Naive thymus-derived CD4-positive, alpha-beta T cell (primary cell): ENCODE measurements at places on chromosomes 6 and 20. TPM values are rescaled to one million over a fixed set of nuclear protein-coding genes. Genes with fewer than 3 reads are reported as not detected.
A peak's percentile ranks its signal among the peaks of the same experiment; 100 is the strongest.

TAGAP gene
- 84.0 TPM for total RNA-seq

OTOR gene
- not detected for total RNA-seq

TGM3 gene
- total RNA-seq = not detected

SUMO4 gene
- 7.4 TPM for total RNA-seq

SLC25A27 gene
- not detected in 2 replicates for total RNA-seq

PRRT1 gene
- total RNA-seq = 5.1 TPM

SIGLEC1 gene
- total RNA-seq = 0.34 TPM

- DNase-seq = no peak
- no peaks in the 10 kb centered on the region for H3K36me3 ChIP-seq
- no peaks in the 10 kb centered on the region for H3K4me1 ChIP-seq
- H3K27ac ChIP-seq = no peak overlapping the region
- H3K27me3 ChIP-seq = no peaks in the 10 kb centered on the region
- H3K4me3 ChIP-seq = no peak overlapping the region
Observed at GRCh38 chr20:46230801-46231282, 77.5 kb downstream of the CDH22 start.

DNA sequence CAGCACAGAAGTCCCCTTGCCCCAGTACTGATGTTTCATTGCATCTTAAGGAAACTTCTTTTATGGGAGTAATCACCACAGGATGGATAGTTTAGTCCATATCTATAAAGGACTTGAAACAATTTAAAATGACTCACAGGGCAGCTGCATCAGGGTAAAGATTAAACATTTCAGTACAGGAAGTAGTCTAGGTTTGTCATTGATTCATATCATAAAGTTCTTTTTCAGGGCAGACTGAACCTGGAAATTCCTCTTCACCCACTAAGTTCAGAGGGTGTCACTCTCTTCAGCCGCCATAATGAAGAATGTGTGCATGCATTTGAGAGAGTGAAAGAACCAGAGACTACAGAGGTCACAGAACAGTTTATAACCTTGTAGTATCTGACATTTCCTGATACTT, 296.3 kb upstream of the JAG1 start:
- no peaks in the 10 kb centered on the region for H3K36me3 ChIP-seq
- H3K4me1 ChIP-seq = no peaks in the 10 kb centered on the region
- H3K27ac ChIP-seq = no peak overlapping the region
- no peak overlapping the region for H3K4me3 ChIP-seq
- no peak for DNase-seq

DNA sequence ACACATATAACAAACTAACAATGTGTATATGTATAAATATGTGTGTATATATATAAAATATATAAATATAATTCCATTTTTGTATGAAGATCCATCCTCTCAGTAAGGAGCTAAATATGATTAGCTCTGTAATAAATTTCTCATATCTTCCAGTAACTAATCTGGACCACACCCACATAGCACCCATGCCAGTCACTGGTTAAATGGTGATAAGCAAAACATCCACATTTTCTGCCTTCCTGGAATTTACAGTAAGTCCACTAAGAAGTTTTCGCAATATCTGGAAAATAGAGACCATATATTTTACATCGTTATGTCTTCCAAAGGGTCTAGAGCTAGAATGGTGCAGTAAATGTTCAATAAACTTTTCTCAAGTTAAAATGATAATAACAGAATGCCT, 151.5 kb upstream of the STMND1 start:
- H3K4me1 ChIP-seq = no peaks in the 10 kb centered on the region
- no peak overlapping the region for H3K4me3 ChIP-seq
- no peak overlapping the region for H3K27ac ChIP-seq
- no peaks in the 10 kb centered on the region for H3K27me3 ChIP-seq

DNA sequence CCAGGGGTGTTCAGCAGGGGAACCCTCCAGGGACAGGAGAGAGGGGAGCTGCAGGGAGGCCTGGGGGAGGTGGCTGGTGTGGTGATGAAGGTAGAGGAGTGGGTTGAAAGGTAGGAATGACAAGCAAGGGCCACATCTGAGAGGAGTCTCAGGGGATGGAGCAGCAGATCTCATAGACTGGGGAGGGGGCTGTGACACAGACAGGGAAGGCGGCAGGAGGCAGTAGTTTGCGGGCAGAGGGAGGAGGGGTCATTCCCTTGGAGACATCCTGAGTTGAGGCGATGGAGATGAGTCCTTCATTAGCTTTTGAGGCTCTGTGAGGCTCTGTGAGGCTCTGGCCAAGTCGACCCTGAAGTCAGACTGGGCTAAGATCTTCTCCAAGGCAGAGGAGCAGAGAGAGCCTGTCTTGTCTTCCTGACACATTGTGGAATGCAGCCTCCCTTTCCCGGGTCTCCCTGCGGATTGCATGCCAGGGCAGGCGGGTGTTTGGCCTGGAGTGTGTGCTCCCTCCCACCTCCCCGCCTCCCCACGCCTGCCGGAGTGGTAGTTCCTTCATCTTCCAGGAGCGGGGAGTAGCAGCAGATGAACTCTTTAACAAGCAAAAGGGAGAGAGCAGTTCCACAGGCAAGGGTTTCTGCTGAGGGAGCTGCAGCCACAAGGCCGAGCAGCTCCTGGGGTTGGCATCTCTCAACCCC, 34.3 kb upstream of the MLN start:
- H3K27me3 ChIP-seq = no peaks in the 10 kb centered on the region
- no peak for DNase-seq
- no peaks in the 10 kb centered on the region for H3K36me3 ChIP-seq
- H3K27ac ChIP-seq = no peak overlapping the region
- no peaks in the 10 kb centered on the region for H3K4me1 ChIP-seq

DNA sequence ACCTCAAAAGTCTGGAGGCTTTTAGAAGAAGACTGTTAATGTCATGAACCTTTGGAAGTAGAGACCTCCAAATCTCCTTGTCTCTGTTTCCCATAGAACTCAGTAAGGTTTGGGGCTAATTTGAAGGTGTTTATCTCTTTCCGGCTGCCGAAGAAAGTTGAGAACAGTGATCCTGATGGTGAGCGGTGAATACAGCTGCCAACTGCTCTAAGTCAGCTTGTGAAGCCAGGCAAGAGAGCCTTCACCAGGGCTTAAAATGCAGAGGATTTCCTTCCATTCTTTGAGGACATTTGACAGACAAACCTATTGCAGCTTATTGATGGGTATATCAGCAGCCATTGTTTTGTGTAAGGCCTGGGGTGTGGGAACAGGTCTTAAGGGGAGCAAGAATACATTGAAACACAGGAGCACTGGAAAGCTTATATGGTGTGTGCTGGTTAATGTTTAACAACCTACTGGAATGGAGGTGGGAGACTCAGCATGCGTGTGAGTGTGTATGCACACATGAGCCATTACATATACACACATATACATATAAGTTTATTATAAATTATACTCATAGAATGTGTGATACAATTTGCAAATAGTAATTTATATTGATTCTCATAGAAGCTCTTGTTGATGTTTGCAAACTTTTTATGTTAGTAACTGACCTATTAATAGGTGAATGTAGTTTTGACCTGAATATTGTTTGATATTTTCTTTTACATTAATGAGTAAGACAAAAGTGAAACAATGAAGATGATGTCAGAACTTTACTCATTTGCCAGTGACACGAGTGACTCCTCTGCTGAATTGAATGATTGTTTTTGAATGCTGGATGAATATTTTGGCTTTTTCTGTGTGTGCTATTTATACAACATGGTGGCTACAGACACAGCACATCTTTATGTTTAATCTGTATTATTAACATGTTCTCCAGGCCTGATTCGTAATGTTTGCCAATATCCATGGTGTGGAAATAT, 18.1 kb downstream of the PLEKHG1 start:
- H3K4me3 ChIP-seq = no peak overlapping the region
- no peak for DNase-seq
- H3K4me1 ChIP-seq = no peaks in the 10 kb centered on the region
- H3K27ac ChIP-seq = no peak overlapping the region
- H3K36me3 ChIP-seq = no peaks in the 10 kb centered on the region
- no peaks in the 10 kb centered on the region for H3K27me3 ChIP-seq

DNA sequence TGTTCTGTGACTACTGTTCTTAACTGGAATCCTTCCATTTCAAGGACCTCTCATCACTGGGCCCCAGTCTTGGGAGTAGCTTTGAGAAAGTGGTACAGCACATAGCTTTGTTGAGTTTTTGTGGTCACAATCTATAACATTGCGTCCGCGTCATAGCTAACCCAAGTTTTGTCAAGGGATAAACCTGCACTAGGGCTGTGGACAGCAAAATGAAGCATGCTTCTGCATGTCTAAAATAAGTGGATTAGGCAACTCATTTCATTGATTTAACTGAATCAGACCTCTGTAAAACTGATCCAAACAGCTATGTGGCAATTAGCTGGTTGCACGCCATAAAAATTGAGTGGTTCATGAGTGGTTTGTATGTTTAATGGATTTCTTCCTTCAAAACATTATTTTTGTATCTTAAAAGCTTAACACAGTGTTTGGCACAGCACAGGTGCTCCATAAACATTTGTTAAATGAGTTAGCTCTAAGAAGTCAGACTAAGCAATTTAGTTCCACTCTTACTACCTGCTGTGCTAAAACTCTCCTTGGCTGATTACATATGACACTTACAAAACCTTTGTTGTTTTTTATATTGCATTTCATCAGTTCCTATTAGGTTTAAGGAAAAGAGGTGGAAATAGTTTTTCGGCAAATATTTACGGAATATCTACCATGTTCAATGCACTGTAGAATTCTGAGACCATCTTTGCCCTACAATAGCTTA, 160.3 kb upstream of the ATXN1 start:
- no peaks in the 10 kb centered on the region for H3K27me3 ChIP-seq
- DNase-seq = no peak
- no peaks in the 10 kb centered on the region for H3K36me3 ChIP-seq
- H3K27ac ChIP-seq = no peak overlapping the region

DNA sequence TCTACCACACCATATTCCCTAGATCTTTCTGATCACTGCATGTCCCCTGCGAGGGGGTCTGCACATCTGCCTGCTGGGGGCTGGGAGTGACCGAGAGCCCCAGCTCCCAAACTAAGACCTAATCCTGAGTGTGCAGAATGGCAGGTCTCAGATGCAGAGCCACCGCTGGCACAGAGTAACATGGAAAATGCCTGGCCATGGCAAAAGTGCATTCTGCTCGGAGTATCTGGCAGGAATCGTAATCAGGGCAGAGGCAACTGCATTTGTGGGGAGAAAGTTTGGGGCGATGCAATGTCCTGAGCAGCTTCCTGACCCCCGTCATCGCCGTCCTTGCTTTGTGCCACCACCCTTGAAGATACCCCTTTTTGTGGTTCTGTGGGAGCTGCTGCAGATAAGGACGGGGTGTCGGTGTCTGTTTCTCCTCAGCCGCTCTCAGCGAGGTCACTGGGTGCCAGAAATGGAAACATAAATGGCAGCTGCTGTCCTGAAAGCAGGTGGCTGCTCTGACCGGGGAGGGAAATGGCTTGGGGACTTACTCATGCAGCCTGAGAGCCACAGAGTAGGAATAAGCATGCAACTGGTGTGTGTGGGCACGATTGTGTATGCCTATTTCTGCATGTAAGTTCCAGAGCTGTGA, 157.9 kb downstream of the LY86 start:
- DNase-seq = no peak
- H3K4me1 ChIP-seq = no peaks in the 10 kb centered on the region
- no peak overlapping the region for H3K27ac ChIP-seq
- H3K27me3 ChIP-seq = no peaks in the 10 kb centered on the region

DNA sequence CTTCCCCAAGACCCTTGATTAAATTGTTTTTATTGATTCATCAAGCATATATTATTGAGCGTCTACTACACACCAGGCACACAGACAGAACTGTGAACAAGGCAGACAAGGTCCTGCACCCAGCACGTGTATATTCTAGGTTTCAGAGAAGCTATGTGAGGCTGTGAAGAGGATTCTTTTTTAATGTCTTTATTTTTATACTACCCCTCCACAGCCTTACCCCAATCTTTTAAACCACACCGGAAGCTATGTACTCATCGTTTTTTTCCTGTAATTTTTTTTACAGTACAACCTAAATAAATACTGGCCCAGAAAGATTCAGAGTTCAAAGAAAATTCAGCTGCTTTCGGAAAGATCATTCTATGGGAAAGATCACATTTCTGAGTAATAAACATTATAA, 10.0 kb downstream of the SGK1 start:
- H3K4me3 ChIP-seq = no peak overlapping the region
- DNase-seq = no peak
- no peaks in the 10 kb centered on the region for H3K27me3 ChIP-seq
- H3K36me3 ChIP-seq = no peaks in the 10 kb centered on the region
- no peaks in the 10 kb centered on the region for H3K4me1 ChIP-seq
- no peak overlapping the region for H3K27ac ChIP-seq

DNA sequence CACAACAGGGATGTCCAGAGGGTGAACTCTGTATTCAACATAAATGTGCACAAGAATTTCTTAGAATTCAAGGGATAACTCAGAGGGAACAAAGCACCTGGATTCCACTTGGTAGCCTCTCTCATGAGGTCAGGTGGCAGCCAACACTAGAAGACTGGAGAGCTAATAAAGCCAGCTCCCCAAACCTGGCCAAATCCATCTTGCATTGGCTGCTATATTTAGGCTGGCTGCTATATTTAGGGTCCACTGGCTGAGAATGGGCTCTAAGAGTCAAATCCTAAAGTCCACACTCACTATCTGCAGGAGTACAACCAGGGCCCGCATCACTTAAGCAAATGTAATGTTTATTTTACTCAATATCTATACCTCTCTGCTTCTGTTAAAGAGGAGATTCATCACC, 20.0 kb downstream of the TBC1D7 start:
- H3K27ac ChIP-seq = no peak overlapping the region
- H3K36me3 ChIP-seq = peaks cover 51% of the 10 kb centered on the region

GRCh38 chr6:113750151-113750855, 106.8 kb upstream of the MARCKS start:
- no peak overlapping the region for H3K4me3 ChIP-seq
- no peak overlapping the region for H3K27ac ChIP-seq
- no peaks in the 10 kb centered on the region for H3K27me3 ChIP-seq
- DNase-seq = no peak
- H3K36me3 ChIP-seq = no peaks in the 10 kb centered on the region
- no peaks in the 10 kb centered on the region for H3K4me1 ChIP-seq

DNA sequence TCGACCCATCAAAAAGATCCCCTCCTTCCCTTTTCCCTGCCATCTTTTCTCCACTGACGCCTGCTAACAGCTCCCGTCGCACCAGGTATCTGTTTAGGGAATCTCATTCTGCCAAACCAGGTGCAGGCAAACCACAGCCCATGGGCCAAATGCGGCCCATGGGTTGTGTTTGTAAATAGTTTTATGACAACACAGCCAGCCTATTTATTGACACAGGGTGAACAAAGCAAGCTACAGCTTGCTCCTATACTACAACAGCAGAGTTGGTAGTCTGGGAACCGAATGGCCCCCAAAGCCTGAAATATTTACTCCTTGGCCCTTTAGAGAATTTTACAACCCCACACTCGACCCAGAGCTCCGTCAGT, 16.4 kb downstream of the NFATC2 start:
- H3K4me3 ChIP-seq = peak overlapping the region; percentile 33
- no peaks in the 10 kb centered on the region for H3K36me3 ChIP-seq
- peaks cover 38% of the 10 kb centered on the region for H3K4me1 ChIP-seq
- H3K27me3 ChIP-seq = no peaks in the 10 kb centered on the region

GRCh38 chr20:45934046-45934585, 367 bp upstream of the PCIF1 start:
- H3K4me1 ChIP-seq = peaks cover 10% of the 10 kb centered on the region
- no peak for DNase-seq
- peak overlapping the region; percentile 96 for H3K4me3 ChIP-seq
- peak overlapping the region; percentile 96 for H3K27ac ChIP-seq
